ENCODE measurements at places on chromosomes 1 and 21.

GRCh38 chr1:54834007-54834541 is 33.0 kb upstream of the TTC22 start:
- DNase-seq: no peak

- no peak for DNase-seq
Measured at GRCh38 chr1:169689395-169689794, 22.0 kb downstream of the SELL start.

DNA sequence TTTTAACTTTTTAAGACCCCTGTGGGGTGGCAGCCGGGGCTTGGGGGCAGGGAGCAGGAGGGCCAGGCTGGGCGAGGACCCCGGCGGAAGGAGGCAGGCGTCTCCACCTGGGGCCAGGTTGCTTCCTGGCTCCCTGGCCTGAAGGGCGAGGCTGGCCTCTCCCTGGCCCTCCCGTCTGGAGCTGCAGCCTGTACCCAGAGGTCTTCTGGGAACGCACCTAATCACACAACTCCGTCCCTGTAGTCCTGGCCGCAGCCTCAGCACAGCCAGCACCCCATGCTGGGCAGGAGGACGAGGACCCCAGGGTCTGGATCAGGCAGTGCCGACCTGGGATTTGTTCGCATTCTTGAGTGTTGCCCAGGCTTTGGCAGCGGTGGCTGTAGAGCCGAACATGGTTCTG is 14.1 kb upstream of the TTC34 start:
- no peak for DNase-seq

GRCh38 chr1:158180741-158181576 is at the start of gene CD1D:
Gene CD1D (plus strand): TSS chr1:158180895. CDS start chr1:158181102, 207 bp downstream.
- no peak for DNase-seq

- no peak for DNase-seq
Measured at GRCh38 chr1:233485809-233486398, 128.0 kb upstream of the KCNK1 start.

DNA sequence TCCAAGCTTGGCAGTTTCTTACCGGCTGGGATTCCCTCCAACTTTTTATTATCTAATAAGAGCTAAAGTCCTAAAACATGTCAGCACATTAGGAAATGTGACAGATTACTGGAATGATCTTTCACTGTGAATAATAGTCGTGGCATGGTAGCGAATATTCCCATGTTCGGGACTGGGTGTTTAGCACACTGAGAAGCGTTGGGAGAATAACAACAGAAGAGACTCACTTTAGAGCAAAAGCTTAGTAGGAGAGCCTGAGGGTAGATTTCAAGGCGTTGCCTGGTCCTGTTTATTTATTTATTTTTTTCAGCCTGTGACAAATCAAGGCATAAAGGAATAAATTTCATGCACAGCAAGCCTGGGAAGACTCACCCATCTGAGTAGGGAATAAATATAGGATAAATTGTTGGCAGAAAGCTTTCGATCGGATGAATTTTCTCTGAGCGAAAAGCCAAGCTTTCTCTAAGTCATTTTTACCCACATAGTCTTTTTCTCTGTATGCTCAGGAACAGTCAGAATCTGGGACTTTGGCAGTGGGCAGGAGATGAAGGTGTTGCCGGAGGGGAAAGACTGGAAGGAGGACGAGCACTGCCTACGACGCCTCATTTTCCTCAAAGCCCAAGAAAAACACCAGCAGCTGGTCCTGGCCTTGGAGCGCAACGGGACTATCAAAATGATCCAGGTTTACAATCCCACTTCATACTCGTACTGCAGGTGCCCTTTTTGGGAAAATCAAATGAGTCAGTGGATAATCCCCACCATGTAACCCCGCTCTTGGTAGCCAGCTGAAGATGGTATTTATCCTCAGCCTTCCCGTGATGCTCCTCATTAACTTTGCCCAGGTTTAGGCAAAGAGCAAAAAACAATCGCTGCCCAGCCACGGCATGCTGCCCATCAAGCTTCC is 97.2 kb downstream of the WDR64 start:
- DNase-seq: no peak

GRCh38 chr1:13775459-13775858 is 75.5 kb downstream of the PRDM2 start:
- DNase-seq: no peak

GRCh38 chr1:12019858-12020509 is 686 bp downstream of the MIIP start:
- DNase-seq: no peak
